ENCODE measurements at places on chromosomes 7 and 10. TPM values are rescaled to one million over a fixed set of nuclear protein-coding genes. Genes with fewer than 3 reads are reported as not detected.

GRCh38 chr10:126781450-126782216 lies 111.1 kb upstream of the C10orf90 start:
- H3K27ac ChIP-seq, result no peak overlapping the region
- H3K36me3 ChIP-seq, result no peaks in the 10 kb centered on the region
- H3K4me1 ChIP-seq, result no peaks in the 10 kb centered on the region
- no peak overlapping the region for H3K4me3 ChIP-seq
- no peak for DNase-seq
- no peaks in the 10 kb centered on the region for H3K27me3 ChIP-seq

Gene ANKRD22
- not detected for total RNA-seq

- H3K27me3 ChIP-seq, result no peaks in the 10 kb centered on the region
- DNase-seq, result no peak
- H3K4me1 ChIP-seq, result no peaks in the 10 kb centered on the region
- no peak overlapping the region for H3K27ac ChIP-seq
Observed at GRCh38 chr10:83801983-83802382, 337.3 kb upstream of the GHITM start.

DNA sequence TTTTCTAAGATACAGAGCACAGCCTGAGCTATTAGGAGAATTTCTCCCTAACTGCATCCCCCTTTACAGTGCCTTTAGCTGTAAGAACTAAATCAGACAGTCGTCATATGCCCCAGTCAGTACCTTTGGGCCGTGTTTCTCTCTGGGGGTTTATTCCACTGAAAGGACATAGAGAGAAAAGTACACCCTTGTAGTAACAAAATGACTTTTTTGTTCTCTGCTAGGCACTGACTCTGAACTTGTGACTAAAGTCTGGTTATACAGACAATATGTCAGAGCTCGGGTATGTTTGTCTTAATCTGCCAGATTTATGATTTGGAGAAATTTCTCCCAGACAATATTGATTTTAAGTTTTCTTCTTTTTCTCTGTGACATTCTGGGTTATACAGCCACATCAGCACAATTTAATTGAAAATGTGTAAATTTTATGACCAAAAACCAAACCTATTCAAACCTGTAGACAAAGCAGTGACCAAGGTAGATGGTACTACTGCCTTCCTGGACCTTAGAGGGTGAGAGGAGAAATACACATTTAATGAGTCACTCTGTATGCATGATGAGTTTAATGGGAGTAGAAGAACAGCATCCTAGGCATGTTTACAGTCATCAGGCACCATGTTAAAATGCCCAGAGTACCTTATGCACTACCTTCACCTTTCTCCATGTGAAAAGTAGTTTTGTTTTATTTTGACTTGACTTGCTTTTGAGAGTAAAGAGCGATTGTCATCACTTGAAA lies 156.1 kb upstream of the PLXDC2 start:
- peak overlapping the region; percentile 80 for H3K27ac ChIP-seq
- H3K4me1 ChIP-seq, result peaks cover 49% of the 10 kb centered on the region
- peaks cover 2% of the 10 kb centered on the region for H3K36me3 ChIP-seq
- H3K4me3 ChIP-seq, result no peak overlapping the region
- H3K27me3 ChIP-seq, result no peaks in the 10 kb centered on the region
- DNase-seq, result no peak

GRCh38 chr7:832167-832967 lies at the start of gene SUN1:
TSS of gene SUN1 (plus strand) at chr7:832476. CDS start at chr7:832525, 49 bp downstream.
- H3K27ac ChIP-seq, result peak within 1 kb of the TSS; percentile 97
- peaks cover 4% of the 10 kb centered on the region for H3K36me3 ChIP-seq
- peak within 1 kb of the TSS; percentile 61 for H3K4me3 ChIP-seq
- DNase-seq, result peak; percentile 71
- H3K27me3 ChIP-seq, result no peaks in the 10 kb centered on the region

- H3K27ac ChIP-seq, result no peak overlapping the region
- peaks cover 10% of the 10 kb centered on the region for H3K4me1 ChIP-seq
- H3K27me3 ChIP-seq, result no peaks in the 10 kb centered on the region
Observed at GRCh38 chr10:46518028-46518725, 38.3 kb downstream of the GPRIN2 start.

DNA sequence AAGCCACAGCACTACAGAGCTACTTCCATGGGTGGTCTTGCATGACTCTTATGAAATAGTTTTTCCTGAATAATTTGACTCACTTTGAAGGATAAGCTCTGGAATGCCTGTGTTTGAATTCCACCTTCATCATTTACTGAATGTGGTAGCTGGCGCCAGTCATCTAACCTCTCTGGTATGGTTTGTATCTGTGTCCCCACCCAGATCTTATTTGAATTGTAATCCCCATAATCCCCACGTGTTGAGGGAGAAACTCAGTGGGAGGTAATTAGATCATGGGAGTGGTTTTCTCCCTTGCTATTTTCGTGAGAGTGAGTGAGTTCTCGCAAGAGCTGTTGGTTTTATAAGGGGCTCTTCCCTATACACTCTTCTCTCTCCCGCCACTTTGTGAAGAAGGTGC lies 11.2 kb upstream of the SLC13A1 start:
- H3K27me3 ChIP-seq, result peaks cover 2% of the 10 kb centered on the region
- H3K4me3 ChIP-seq, result no peak overlapping the region
- no peak for DNase-seq
- H3K36me3 ChIP-seq, result no peaks in the 10 kb centered on the region
- no peak overlapping the region for H3K27ac ChIP-seq

Gene STEAP2
- total RNA-seq, result not detected

Gene DENND2A
- 16.0 TPM for total RNA-seq

Gene C10orf62
- total RNA-seq, result not detected

Gene SFRP4
- 0.41 TPM for total RNA-seq

DNA sequence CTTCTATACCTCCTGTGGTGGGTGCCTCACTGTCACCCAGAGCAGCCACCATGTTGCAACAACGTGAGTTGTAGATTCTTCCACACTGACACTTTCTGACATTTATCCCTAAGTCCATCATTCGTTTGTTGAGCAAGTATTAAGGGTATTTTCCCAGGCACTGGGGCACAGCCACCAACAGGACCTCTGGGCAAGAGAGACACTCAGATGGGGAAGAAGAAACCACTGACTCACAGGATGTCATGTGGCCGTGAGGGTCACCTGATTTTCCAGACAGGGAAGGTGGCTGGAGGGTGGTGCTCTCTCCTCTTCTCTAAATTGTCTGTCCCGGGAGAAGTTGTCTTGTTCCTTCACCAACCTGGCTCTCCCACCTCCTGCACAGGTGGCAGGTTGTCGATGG lies 51.7 kb upstream of the PPIF start:
- H3K36me3 ChIP-seq, result peaks cover 31% of the 10 kb centered on the region
- no peak overlapping the region for H3K4me3 ChIP-seq
- peaks cover 31% of the 10 kb centered on the region for H3K4me1 ChIP-seq
- DNase-seq, result no peak
- H3K27ac ChIP-seq, result no peak overlapping the region
- no peaks in the 10 kb centered on the region for H3K27me3 ChIP-seq

DNA sequence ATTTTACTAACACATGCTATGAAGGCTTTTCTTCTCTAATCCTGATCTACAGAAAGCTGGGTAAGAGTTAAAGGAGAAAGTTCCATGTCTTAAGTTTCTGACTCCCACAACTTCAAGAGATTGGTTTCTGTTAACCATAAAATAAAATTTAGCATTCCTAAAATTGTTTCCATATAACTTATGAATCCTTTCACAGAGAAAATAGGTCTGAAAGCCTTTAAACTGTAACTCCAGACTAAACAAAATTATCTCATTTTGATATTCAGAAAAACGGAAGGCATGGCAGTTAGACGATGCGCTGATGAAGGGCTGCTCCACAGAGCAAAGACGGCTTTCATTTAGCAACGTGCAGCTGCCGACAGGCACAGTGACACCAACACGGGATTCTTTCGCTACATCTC lies 133.3 kb downstream of the SLC25A13 start:
- DNase-seq, result no peak
- H3K36me3 ChIP-seq, result peaks cover 16% of the 10 kb centered on the region
- H3K4me3 ChIP-seq, result peak overlapping the region; percentile 65
- H3K4me1 ChIP-seq, result peaks cover 36% of the 10 kb centered on the region
- no peaks in the 10 kb centered on the region for H3K27me3 ChIP-seq

DNA sequence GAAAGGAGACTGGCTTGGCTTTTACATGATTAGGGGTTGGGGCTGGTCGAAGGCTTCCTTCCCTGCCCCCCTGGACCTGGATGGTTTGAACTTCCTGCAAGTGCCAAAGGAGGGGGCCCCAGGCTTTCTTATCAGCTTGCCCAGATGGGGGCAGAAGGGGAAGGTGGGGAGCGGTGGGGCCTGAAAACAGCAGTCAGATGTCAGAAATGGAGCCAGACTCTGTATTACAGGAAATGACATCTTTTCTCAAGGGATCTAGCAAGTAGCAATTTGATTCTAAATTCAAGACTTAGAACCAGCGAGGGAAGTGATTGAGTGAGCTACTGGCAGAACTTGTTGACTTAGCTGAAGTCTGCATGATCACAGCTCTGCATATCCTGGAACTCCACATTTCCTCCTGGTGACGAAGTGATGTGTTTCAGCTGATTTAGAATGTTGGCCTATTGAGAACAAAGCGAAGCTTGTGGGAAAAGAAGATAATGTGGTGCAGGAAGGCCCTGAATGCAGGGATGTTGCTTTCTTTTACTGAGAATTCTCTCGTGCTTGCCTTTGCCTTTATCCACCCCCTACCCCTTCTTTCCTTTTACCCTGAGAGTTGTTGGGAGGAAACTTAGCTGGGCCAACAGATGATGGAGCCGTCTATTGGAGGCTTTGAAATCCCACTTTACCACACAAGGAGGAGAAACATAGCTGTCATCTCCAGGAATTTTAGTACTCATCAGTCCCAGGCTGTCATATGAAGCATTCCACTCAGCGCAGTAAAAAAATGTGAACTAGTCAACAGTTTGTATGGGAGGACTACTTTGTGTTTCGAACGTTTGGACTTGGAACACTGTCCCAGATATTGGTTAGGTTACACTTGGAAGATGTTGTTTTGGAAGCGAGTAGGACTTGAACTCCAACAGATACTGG lies 43.2 kb downstream of the CCNY start:
- H3K4me1 ChIP-seq, result peaks cover 43% of the 10 kb centered on the region
- no peaks in the 10 kb centered on the region for H3K36me3 ChIP-seq
- no peak for DNase-seq
- peak overlapping the region; percentile 52 for H3K4me3 ChIP-seq
- H3K27me3 ChIP-seq, result no peaks in the 10 kb centered on the region

Gene ASAH2
- 2.7 TPM for total RNA-seq

GRCh38 chr7:68015978-68016532 lies 1019.4 kb downstream of the TYW1 start:
- no peak for DNase-seq
- peaks cover 4% of the 10 kb centered on the region for H3K27me3 ChIP-seq
- no peak overlapping the region for H3K27ac ChIP-seq
- H3K4me1 ChIP-seq, result no peaks in the 10 kb centered on the region

Gene STEAP1B
- 4.2 TPM for total RNA-seq

DNA sequence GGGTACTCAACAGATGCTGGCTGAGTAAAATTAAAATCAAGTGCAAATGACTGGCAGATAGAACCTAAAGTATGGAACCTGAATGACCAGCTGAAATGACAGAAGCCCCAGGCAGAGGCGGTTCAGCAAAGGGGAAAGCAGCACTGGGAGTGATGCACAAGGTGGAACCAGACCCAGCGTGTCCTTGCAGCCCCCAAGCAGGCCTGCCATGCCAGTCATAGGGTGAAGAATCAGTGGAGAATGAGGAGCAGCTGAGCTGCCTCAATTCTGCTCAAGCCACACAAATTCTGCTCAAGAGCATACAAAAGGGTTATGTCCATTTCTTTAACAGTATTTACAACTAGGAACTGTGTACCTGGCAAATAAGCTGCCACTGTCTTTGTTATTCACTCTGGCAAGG lies 8.7 kb downstream of the ACTR1A start:
- DNase-seq, result peak; percentile 30
- peaks cover 26% of the 10 kb centered on the region for H3K4me1 ChIP-seq
- no peak overlapping the region for H3K27ac ChIP-seq
- H3K27me3 ChIP-seq, result no peaks in the 10 kb centered on the region

GRCh38 chr7:2233926-2234325 lies 1.2 kb upstream of the MAD1L1 start:
- peaks cover 16% of the 10 kb centered on the region for H3K4me1 ChIP-seq
- no peak overlapping the region for H3K4me3 ChIP-seq
- DNase-seq, result no peak

GRCh38 chr7:18580950-18581349 lies 85.4 kb downstream of the HDAC9 start:
- DNase-seq, result no peak
- peaks cover 21% of the 10 kb centered on the region for H3K4me1 ChIP-seq
- H3K27ac ChIP-seq, result peak overlapping the region; percentile 24
- H3K27me3 ChIP-seq, result no peaks in the 10 kb centered on the region

- no peaks in the 10 kb centered on the region for H3K36me3 ChIP-seq
- no peak for DNase-seq
- H3K27ac ChIP-seq, result no peak overlapping the region
- H3K4me1 ChIP-seq, result peaks cover 26% of the 10 kb centered on the region
- no peaks in the 10 kb centered on the region for H3K27me3 ChIP-seq
Observed at GRCh38 chr7:133255486-133255885, 2.6 kb downstream of the EXOC4 start.

Gene CDHR3
- total RNA-seq, result 1.9 TPM

Gene GCK
- total RNA-seq, result 0.44 TPM

DNA sequence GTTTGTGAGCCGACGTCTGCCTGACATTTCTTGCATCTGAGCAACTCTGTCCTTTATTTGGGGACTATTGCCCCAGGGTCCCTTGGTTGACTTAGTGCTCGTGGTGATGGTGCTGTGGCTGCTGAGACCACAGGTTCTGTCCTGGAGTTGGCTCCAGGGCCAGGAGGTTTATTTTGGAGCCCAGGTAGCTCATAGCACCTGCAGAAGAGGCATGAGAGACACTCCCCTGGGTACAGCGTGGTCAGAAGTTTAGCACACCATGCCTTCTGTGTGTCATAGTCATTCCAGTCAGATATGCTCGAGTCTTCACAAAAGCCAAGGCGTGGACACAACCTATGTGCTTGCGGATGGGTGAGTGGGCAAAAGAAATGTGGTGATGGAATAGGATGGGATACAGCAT lies 496.9 kb downstream of the TCERG1L start:
- no peaks in the 10 kb centered on the region for H3K36me3 ChIP-seq
- no peak overlapping the region for H3K27ac ChIP-seq
- no peaks in the 10 kb centered on the region for H3K27me3 ChIP-seq
- no peak overlapping the region for H3K4me3 ChIP-seq

Gene SYNPO2L
- total RNA-seq, result not detected

DNA sequence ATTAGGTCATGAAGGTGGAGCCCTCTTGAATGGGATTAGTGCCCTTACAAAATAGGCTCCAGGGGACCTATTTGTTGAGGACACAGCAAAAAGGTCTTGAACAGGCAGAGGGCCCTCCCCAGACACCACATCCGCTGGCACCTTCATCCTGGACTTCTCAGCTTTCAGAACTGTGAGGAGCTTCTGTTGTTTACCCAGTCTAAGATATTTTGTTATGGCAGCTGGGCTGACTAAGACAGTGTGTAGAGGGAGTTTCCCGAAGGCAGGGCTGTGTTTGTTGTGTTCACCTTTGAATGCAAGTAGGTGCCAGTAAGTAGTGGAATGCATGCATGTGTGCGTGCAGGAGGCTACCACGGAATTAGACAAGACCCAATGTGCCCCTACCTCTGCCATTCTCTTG lies 106.7 kb downstream of the PTPRE start:
- no peak for DNase-seq
- H3K27me3 ChIP-seq, result no peaks in the 10 kb centered on the region
- H3K4me1 ChIP-seq, result peaks cover 23% of the 10 kb centered on the region
- no peak overlapping the region for H3K27ac ChIP-seq
- no peaks in the 10 kb centered on the region for H3K36me3 ChIP-seq

GRCh38 chr10:28054228-28054860 lies 55.5 kb upstream of the ODAD2 start:
- H3K27ac ChIP-seq, result peak overlapping the region; percentile 87
- H3K27me3 ChIP-seq, result no peaks in the 10 kb centered on the region
- peaks cover 29% of the 10 kb centered on the region for H3K4me1 ChIP-seq
- no peak for DNase-seq

Gene TRIM50
- not detected for total RNA-seq

Gene EN2
- total RNA-seq, result 0.15 TPM

Gene SFXN2
- total RNA-seq, result 4.7 TPM

Data from chondrocyte (in vitro differentiated cells).